ENCODE measurements at places on chromosomes 4 and X. TPM values are rescaled to one million over a fixed set of nuclear protein-coding genes. Genes with fewer than 3 reads are reported as not detected.

SOX3 gene
- total RNA-seq: 16.3 TPM

GRCh38 chr4:187814737-187815465 lies 180.7 kb upstream of the ZFP42 start:
- H3K36me3 ChIP-seq: no peaks in the 10 kb centered on the region
- H3K4me3 ChIP-seq: no peak overlapping the region

DNA sequence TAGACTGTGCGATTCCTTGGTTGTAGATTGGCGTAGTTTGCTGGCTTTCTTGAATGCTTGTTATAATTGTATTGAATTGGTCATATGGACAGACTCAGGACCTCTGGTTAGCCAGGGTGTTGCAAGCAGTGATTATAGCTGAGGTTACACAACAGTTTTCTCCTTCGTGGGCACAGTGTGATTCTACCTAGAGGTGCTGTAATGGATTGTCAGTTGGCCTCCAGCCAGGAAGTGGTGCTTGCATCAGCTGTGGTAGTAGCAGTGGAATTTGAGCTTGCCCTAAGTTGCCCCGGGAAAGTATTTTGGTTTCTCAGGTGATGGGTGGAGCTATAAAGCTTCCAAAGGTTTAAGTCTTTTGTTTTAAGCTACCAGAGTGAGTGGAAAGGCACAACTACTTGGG lies 23.1 kb upstream of the GABRG1 start:
- peaks cover 7% of the 10 kb centered on the region for H3K4me1 ChIP-seq
- H3K4me3 ChIP-seq: no peak overlapping the region
- H3K27ac ChIP-seq: no peak overlapping the region
- H3K36me3 ChIP-seq: no peaks in the 10 kb centered on the region
- H3K27me3 ChIP-seq: no peaks in the 10 kb centered on the region

GRCh38 chr4:37649268-37649667 lies 36.9 kb downstream of the RELL1 start:
- peaks cover 4% of the 10 kb centered on the region for H3K36me3 ChIP-seq
- H3K4me3 ChIP-seq: no peak overlapping the region
- no peak overlapping the region for H3K27ac ChIP-seq
- no peak for DNase-seq

GRCh38 chrX:94830717-94831116 lies 1156.7 kb downstream of the FAM133A start:
- peaks cover 3% of the 10 kb centered on the region for H3K36me3 ChIP-seq
- peaks cover 8% of the 10 kb centered on the region for H3K4me1 ChIP-seq
- H3K4me3 ChIP-seq: no peak overlapping the region

All from WTC11 (cell line).